ENCODE measurements at places on chromosomes 2 and 18. TPM values are rescaled to one million over a fixed set of nuclear protein-coding genes. Genes with fewer than 3 reads are reported as not detected.

FSHR gene
- not detected for total RNA-seq

GRCh38 chr18:22167091-22167470 is 2.3 kb upstream of the GATA6 start:
- DNase-seq: peak; percentile 57

- DNase-seq: no peak
Measured at GRCh38 chr2:174635015-174635593, 37.5 kb upstream of the WIPF1 start.

DNA sequence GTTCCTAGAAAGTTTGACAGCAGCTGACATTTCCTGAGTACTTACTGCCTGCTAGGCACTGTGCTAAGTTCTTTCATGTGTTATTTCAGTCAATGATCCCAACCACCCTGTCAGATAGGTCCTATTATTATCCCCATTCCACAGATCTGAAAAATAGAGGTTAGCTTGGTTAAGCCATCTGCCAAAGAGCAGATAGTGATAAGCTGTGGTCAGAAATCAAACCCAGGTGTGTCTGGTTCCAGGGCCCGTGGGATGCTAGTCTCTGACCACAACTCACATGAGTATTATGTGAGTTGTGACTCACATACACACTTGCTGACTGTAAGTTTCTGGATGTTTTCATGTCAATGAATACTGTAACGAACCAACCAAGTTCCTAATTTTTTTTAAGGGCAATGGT is 132.0 kb upstream of the APCDD1 start:
- no peak for DNase-seq

DNA sequence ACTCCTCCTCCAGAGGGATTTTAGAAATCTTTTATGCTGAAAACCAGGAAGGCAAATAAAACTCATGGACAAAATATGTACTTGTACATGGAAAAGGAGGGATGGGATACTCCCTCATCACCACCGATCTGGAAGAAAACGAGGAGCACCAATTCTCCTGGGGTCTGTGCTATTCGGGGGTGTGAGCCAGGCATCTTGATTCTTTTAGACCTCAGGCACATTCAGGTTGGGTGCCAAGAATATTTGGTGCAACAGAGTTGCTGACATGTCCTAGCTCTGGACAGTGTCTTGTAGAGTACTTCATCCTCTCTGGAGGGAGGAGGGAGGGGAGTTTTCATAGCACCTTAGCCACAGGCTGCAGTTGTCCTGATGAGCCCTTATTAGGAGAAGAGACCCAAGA is 163.0 kb downstream of the PRKCE start:
- DNase-seq: no peak

DNA sequence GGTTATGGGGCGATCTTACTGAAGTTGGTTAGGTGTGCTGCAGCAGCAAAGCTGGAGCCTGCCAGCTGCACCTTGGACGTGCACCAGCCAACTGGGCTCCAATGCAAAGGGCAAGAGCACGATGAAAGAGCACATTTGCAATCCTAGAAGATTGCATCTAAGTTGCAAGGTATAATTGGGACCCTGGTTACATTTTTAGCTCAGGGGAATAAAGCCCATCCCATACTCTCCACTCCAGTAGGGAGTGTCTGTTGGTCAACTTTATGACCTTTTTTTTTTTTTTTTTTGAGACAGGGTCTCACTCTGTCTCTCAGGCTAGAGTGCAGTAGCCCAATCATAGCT is 22.2 kb upstream of the GPR55 start:
- DNase-seq: no peak

DNA sequence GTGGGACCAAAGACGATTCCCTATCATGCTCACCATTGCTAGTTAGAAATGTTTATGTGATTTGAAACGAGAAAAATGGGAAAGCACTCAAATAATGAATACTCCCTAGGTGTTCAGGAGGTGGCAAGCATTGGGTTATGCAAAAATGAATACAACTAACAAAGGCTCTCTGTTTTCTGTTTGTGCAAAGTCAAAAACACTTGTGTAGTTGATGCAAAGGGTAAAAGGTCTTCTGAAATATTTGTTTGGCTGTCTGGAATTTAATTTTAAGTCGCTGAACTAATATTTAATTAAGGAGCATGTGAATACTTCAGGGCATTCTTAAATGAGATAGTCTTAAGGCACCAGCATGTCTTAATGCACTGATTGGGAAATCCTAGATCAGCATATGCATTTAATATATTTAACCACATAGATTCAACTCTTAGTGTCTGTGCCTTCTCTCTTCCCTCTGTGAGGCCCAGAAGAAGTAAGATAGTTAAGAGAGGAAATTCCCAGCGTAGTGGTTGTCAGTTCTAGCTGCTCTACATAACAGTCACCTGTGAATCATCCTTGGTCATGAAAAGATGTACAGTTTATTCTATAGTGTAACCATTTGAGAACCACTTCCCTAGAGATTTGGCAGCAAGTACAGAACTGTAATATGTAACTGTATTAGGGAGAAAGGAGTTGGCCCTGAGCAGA is 111.9 kb downstream of the EPC2 start:
- DNase-seq: no peak

CRYBA2 gene
- not detected for total RNA-seq

ACTG2 gene
- total RNA-seq: 1.6 TPM

- no peak for DNase-seq
Measured at GRCh38 chr18:77392321-77392720, 142.7 kb downstream of the GALR1 start.

- DNase-seq: peak; percentile 66
Measured at GRCh38 chr2:43024515-43025011, 201.8 kb downstream of the ZFP36L2 start.

DNA sequence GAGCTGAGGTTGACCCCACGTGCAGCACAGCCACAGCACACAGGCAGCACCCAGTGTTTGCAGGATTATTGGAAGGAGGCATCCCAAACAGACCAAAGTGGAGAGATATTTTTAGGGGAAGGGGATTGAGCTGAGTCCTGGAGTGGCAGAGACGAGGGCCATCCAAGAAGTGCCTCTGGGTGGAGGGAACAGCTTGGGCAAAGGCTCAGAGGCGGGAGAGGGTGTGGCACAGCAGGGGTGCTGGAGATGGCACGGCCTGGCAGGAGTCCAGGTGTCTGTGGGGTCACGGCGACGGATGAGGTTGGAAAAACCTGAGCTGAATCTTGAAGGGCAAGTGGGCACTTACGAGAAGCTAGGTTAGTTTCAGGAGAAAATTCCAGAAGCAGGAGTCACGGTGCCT is 60.6 kb downstream of the INHBB start:
- DNase-seq: no peak

- DNase-seq: peak; percentile 14
Measured at GRCh38 chr2:240933048-240933965, 27.2 kb downstream of the CROCC2 start.

CGREF1 gene
- total RNA-seq: 0.80 TPM

DNA sequence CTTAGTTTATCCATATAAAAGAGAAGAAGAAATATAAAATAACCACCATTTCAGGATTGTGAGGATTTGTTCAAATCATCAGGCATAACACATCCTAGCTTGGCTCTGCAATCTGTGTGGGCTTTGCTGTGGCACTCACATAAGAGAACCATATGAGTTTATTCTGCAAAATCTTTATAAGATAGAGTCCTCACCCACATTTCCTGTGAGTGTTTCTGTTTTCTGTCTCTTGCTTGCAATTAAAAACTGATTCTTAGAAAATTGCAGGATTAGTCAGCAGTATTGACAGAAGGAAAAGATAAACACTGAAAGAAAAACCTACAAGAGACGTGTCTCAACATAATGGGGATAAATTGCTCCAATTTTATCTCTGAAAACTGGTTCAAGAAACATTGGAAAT is 258.5 kb downstream of the RND3 start:
- no peak for DNase-seq

BOK gene
- 2.4 TPM for total RNA-seq

GRCh38 chr2:114010001-114010400 is 120.1 kb downstream of the ACTR3 start:
- no peak for DNase-seq

DLX2 gene
- not detected for total RNA-seq
